Endothelial cell of umbilical vein (primary cell): ENCODE measurements at places on chromosomes 4 and X. TPM values are rescaled to one million over a fixed set of nuclear protein-coding genes. Genes with fewer than 3 reads are reported as not detected.

Gene F11
- total RNA-seq, result not detected in 2 replicates

Gene NEUROG2
- total RNA-seq, result not detected in 2 replicates

- DNase-seq, result no peak
Observed at GRCh38 chrX:112218388-112218787, 135.8 kb upstream of the TRPC5 start.

- peak; percentile 61 for DNase-seq
Observed at GRCh38 chr4:168723020-168723419, 226.2 kb downstream of the PALLD start.

DNA sequence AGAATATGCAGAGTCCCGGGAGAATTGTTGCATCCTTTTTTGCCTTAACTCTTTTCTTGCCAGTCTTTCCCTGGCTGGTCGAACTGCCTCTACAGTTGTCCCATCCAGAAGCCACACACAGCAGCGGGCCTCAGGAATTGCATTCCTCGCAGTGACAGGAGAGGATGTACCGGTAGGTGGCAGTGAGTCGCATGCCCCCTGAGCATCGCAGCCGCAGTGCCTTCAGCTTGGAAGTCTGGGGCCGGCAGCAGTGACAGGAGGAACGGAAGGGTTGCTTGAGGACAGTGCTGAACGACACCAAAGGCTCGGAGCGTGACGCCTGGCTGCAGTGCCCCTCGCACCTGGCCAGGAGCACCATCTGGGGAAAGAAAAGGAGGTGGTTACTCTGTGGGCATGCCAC lies 23.5 kb downstream of the NDP start:
- DNase-seq, result peak; percentile 5
